SK-N-MC (cell line): ENCODE measurements at places on chromosomes 2 and 18.

DNA sequence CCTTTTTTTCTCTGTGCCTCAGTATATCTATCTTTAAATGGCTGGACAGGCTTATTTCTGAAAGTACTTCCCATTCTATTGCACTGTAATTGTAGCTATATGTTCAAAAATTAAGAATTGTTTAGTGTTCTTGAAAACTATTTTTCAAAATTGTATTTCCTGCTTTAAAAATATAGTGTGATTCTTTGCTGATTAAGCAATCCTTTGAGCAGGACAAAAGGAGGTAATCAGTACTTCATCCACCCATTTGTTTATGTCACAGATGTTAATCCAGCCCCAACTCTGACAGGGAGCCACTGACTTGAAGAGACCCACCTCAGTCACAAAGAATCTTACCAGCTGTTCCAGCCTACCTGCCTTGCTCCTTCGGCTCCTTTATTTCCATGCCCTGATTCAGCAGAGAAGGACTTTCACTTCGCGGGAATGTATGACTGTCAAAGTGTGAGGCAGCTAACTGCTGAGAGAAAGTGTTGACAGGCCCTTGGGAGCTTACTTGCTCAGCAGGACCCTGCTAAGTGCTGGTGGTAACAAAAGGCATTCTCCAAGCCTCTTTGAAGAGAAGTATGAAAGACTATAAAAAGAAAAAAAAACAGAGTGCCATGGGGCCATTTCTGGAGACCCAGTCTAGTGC, 393.3 kb upstream of the CYRIA start:
- DNase-seq, result no peak

GRCh38 chr2:63792530-63792929, 49.2 kb upstream of the UGP2 start:
- no peak for DNase-seq

DNA sequence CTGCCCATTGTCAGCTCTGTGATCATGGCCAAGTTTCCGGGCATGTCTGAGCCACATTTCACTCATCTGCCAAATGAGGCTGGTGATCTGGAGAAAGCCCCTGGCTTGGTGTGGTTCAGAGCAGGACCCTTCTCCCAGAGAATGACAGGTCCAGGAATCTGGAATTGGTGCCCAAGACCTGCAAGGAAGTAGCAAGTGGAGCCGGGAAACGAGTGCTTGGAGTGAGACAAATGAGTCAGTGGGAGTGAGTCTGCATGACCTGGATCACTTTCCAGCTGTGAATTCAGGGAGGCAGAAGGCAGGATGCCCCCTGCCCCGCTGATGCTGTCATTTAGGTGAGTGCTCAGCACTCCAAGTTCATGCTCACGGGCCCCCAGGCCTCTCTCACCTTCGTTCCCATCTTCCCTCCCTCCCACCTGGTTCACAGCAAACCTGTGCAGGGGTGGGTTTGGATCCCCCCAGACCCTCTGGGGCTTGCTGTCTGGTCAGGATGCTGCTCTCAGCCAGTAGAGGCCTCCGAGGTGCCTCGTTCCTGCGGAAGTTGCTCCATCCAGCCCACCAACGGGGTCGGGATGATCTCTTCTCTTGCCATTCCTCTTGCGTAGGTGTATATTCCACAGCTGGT, 104.4 kb downstream of the INHBB start:
- DNase-seq, result no peak

GRCh38 chr2:16773080-16773713, 107.6 kb upstream of the CYRIA start:
- DNase-seq, result no peak

GRCh38 chr2:70412294-70413070, 110.6 kb upstream of the FAM136A start:
- no peak for DNase-seq

- DNase-seq, result no peak
These were observed 73.3 kb upstream of the OTOS start for GRCh38 chr2:240213476-240214421.

DNA sequence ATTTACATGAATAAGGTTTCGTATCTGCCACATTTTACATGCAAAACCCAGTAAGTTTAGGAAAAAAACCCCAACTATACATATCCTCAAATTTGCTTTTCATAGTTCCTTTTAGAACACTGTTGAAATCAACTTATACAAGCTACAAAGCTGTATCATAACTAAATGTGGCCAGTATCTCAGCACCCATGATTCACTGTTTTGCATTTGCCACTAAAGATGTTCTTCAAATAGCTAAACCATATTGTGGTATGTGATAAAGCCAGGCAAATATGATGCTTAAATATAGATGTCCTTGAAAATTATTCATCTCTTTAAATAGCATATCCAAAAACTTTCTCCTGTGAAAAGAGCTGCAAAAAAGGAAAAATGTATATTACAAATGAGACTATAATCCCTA, 29.9 kb downstream of the ROCK2 start:
- DNase-seq, result no peak

- no peak for DNase-seq
These were observed 96.8 kb downstream of the VSNL1 start for GRCh38 chr2:17637131-17637906.
